ENCODE measurements at places on chromosomes 5 and 9.
A peak's percentile ranks its signal among the peaks of the same experiment; 100 is the strongest.

GRCh38 chr5:127307868-127308267, 17.3 kb downstream of the MEGF10 start:
- no peak for DNase-seq

- DNase-seq: no peak
Measured at GRCh38 chr9:69757996-69758675, 1.7 kb downstream of the PTAR1 start.

DNA sequence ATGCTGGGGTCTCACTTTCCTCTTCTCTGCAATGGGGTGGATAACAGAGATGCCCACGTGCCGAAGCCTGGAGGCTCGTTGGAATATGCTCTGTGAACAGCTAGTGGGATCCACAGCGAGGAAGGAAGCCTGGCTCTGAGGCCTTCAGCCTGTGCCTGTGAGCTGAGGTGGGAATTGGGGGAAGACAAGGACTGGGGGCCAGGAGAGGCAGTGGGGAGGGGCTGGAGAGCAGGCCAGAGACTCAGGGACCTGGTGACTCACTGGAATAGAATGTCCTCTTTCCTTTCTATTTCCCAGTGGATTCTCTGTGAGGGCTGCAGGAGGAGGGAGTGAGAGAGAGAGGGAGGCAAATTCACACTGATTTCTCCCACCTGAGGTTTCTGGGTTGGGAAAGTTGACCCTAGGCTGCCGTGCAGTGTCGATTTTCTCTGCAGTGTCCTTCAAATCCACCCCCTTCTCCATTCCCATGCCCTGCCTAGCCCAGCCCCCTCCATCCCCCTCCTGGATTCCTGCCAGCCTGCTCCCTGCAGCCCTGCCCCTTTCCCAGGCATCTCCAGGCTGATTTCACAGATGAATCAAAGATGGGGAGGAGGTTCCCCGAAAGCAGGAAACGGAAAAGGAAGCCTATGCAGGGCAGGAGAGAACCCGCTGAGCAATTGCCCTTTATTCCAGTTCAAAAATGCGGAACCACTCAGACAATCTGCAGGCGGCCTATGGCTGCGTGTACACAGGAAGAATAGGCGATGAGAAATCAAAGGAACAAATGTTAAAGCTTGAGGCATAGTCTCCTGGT, 1.4 kb upstream of the SPAAR start:
- DNase-seq: peak; percentile 69

DNA sequence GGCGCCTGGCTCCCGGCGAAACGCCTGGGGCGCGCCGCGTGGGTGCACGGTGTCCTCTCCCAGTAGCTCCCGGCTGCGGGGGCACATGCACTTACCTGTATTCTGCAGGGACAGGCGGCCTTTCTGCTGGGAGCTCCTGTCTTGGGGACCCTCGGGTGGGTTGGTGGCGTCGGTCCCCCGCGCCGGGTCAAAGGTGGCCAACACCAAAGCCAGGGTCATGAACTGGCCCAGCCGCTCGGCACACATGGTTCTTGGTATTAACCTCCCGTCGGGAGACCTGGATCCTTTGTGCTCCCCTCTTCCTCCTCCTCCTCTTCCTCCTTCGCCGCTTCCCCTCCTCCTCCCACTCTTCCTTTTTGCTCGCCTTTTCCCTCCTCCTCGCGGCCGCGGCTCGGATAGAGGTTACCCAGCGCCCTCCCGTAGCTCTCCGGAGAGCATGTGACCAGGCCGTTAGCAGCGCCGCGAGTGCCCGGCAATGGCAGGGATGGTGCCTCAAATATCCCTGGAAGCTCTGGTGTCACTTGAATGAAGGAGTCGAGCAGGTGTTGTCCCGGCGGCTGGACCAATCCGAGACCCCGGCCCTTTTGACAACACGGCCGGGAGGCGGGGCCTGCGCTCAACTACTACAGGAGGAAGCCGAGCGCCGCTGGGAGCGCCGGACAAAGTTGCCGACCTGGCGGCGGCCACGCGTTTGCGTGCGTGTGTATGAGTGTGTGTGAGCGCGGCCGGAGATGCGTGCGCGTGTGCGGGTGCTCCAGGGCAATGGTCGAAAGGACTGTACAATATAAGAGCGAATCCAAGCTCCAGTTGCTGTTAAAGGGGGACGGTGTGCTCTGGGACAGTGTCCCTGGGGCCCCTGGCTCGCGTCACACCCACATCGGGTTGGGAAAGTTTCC, at the start of gene STC2:
STC2 (minus strand) TSS at position 467 of the 896 bp plus-strand sequence; CDS start at position 246, 221 bp downstream.
- DNase-seq: no peak

DNA sequence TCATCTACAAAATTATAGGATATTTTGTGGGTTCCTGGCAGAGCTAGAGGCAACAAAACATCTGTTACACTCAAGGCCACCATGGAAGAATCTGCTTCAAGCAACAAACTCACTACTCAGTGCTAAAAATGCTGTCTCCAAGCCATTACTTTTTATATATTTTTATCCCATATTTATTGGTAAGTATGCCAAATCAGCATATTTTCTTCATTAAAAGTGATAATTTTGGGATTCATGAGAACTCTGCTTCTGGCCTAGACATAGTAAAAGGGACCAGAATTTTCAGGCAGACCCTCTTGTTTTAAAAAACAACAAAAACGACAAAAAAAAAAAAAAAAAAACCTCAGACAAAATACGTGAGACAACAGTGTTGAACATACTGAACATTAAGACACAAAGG, 236.0 kb downstream of the EDIL3 start:
- no peak for DNase-seq

DNA sequence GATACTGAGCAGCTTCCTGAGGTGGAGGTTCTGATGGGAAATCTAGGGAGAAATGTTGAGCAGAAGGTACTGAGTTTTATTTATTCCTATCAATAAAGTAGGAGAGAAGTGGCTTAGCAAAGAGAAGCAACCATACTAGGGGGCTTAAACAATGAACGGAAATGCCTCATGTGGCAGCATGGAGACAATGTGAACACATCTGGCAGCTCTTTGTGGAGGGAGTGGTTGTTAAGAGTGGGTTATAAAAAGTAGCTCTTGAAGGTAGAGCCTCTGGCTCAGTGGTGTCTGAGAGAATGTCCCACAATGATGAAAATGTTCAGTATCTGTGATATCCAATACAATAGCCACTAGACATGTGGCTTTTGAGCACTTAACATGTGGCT, 52.7 kb upstream of the EQTN start:
- no peak for DNase-seq

GRCh38 chr5:72412283-72413055, 92.3 kb downstream of the PTCD2 start:
- no peak for DNase-seq

- no peak for DNase-seq
Measured at GRCh38 chr5:54551292-54551691, 33.7 kb downstream of the SNX18 start.

Measured in liver (tissue), 10 donors.